ENCODE measurements at places on chromosomes 4 and X.

GRCh38 chr4:140871368-140871767, 115.2 kb upstream of the TBC1D9 start:
- H3K4me1 ChIP-seq = no peaks in the 10 kb centered on the region
- no peaks in the 10 kb centered on the region for H3K36me3 ChIP-seq
- no peak for DNase-seq
- H3K27me3 ChIP-seq = no peaks in the 10 kb centered on the region

DNA sequence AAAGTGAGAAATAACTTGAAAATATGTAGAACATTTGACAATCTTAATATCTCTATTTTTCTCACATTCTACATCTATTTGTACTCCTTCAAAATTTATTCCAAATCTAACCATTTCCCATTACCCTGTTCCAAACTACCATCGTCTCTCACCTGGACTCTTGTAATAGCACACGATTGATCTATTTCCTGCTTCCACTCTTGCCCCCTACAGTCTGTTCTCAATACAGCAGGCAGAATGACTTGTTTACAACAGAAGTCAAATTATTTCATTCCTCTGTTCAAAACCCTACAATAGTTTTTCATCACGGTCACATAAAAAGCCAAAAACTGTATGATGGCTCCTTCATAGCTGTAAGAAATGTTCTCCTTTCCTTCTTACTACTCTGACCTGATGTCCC, 21.1 kb upstream of the LUZP4 start:
- DNase-seq = no peak
- H3K4me1 ChIP-seq = no peaks in the 10 kb centered on the region
- H3K27me3 ChIP-seq = peaks cover 34% of the 10 kb centered on the region
- H3K4me3 ChIP-seq = no peak overlapping the region
- H3K27ac ChIP-seq = no peak overlapping the region

- H3K27me3 ChIP-seq = no peaks in the 10 kb centered on the region
- H3K36me3 ChIP-seq = no peaks in the 10 kb centered on the region
- no peak overlapping the region for H3K27ac ChIP-seq
- H3K4me1 ChIP-seq = no peaks in the 10 kb centered on the region
- DNase-seq = peak; percentile 22
Observed at GRCh38 chr4:148017801-148018200, 285.9 kb downstream of the ARHGAP10 start.

DNA sequence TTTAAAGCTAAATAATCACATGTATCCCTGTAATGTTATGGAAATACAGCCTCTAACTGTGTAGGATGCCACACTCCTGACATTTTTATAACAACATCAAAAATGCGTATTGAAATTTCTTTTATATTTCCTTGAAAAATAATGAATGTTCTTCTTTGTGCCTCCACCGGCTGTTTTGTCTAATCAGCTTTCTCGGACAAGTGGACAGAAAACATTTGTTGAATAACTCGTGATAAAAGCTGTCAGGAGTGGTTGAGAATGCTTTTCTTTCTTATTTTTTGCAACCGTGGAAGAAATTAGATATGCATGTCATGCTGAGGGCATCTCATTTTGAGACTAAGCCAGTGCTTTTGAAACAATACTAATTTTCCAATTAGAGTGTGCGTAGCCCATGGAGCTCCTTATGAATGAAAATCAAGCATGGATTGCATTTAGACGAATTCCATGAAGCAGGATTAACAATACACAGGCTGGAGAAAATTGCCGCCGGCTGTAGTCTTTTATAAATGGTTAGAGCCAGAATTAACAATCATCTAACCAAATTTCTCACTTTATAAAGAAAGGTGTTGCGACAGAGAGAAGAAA, 614.5 kb upstream of the LCORL start:
- no peak for DNase-seq
- H3K4me1 ChIP-seq = no peaks in the 10 kb centered on the region
- no peak overlapping the region for H3K27ac ChIP-seq
- no peaks in the 10 kb centered on the region for H3K27me3 ChIP-seq

- DNase-seq = no peak
Observed at GRCh38 chrX:106684207-106684606, 42.3 kb upstream of the RNF128 start.
